EL (cell line): ENCODE measurements at places on chromosomes 7 and 10.
A peak's percentile ranks its signal among the peaks of the same experiment; 100 is the strongest.

DNA sequence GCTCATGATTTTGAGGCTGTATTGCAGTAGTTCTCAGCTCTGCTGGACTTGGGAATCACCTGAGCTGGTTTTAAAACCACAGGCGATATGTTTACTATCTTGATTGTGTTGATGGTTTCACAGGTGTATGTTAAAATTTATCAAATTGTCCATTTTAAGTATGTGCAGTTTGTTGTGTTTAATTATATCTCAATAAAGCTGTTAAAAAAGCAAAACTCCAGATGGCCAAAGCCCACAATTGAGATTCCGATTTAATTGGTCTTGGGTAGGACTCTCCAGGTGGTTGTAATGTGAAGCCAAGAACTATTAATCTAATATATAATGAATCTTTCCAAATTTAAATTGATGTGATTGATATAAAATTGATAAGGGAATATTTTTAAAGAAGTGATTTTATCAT is 48.6 kb downstream of the NRCAM start:
- no peak for DNase-seq

GRCh38 chr10:100963826-100964225 is 5.5 kb upstream of the SEMA4G start:
- no peak for DNase-seq

- DNase-seq = no peak
Measured at GRCh38 chr10:124624895-124625294, 119.3 kb downstream of the FAM53B start.

- DNase-seq = peak; percentile 22
Measured at GRCh38 chr7:27547401-27547800, 115.3 kb downstream of the HIBADH start.

DNA sequence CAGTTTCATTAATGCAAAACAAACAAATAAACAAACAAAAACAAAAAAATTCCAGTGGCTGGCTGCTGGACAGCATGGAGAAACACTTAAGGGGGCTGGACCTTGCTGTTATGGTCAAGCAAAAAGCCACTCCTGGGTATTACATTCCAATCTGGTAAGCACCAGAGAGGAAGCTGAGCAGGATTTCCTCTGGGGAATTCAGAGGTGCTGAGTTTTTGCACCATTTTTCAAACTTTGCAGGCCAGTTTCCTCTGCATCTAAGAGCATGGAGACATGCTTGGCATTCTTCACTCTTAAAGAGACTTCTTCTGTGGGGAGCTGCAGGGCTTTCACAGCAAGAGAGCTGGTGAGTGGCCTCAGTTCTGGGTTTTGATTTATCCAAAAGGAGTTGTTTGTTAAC is 84.5 kb downstream of the FZD1 start:
- peak; percentile 17 for DNase-seq

DNA sequence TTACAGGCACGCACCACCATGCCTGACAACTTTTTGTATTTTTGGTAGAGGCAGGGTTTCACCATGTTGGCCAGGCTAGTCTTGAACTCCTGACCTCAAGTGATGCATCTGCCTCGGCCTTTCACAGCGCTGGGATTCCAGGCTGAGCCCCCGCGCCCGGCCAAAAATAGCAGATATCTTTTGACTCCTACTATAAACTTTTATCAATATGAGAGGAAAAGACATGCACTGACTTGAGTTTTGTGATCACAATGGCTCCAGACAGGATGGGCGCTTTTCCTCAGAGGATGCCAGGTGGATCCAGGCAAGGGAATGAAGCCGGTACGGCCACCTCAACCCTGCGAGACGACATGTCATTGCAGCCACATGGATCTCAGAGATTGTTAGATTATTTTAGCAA is 123.9 kb downstream of the DNAJB6 start:
- no peak for DNase-seq

DNA sequence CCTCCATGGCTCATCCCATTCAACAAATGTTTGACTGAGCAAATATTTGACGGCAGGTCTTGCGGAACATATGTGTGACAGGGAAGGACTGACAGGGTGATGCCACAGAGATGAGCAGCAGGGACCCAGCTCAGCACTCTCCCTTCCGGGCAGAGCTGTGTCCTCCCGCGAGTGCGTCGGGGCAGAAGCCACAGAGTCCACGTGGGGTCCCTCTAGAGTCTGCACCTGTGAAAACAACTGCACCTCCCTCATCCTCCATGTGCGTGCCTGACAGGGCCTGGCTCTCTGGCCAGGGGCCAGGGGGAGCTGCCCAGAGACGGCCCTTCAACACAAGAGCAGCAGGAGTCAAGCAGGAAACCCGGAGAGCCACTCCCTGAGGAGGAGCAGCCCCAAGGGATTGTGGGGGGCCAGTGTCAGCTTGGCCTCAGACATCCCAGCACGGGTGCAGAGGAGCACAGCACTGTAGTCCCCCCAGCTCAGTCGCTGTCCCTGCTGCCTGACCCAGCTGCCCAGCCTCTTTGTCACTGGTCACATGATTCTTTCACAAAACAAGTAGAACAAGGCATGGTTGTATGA is 83.6 kb upstream of the TMEM72 start:
- no peak for DNase-seq

GRCh38 chr10:71257319-71257997 is 45.1 kb downstream of the UNC5B start:
- DNase-seq = no peak

DNA sequence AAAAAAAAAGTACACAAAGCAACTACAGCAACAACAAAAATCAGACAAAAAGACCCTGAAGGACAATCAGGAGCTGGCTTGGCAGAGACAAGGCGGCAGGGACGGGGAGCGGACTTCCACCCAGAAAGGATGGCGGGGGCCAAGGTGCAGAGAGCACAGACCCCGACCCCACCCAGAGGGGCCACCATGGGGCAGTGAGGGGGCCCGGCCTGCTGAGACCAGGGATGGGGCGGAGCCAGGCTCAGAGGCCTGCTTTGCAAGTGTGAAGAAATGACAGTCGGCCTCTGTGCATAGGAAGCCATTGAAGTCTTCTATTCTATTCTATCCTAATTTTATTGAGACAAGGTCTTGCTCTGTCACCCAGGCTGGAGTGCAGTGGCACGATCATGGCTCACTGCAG is 82.0 kb downstream of the ELFN1 start:
- DNase-seq = no peak

DNA sequence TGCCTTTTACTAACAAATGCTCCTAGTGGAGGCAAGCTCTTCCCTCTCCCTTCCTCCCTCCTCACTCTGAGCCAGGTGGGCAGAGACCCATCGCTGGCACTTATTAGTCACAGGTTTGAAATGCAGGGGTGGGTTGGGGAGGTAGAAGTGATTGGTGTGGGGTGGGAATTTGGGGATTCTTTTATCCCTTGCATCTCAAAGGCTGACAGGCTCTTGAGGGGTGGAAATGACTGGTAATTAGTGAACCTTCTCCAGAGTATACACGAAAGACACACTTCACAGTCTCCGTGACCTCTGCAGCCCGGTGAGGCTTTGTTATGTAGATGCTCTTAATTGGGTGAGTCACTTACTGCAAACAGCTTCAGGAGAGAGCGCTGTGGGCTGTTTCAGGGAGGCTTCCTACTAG is 13.9 kb upstream of the LRMDA start:
- DNase-seq = no peak

DNA sequence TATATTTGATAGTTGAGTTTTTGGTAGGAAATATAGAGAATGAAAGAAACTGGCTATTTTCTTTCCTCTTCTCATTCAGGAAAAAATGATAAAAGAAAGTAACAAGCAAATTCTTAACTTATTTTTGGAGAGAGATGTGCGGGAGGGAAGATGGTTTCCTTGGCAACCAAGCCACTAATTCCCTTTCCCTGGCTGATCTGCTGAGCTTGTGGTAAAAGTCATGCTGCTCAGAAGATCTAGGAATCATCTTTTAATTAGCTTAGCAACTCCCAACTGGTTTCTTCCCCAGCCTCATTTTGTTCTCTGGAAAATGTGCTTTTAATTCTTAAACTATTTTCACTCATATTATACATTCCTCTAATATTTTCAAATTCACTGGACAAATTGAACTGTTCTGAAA is 11.8 kb downstream of the UROS start:
- no peak for DNase-seq

DNA sequence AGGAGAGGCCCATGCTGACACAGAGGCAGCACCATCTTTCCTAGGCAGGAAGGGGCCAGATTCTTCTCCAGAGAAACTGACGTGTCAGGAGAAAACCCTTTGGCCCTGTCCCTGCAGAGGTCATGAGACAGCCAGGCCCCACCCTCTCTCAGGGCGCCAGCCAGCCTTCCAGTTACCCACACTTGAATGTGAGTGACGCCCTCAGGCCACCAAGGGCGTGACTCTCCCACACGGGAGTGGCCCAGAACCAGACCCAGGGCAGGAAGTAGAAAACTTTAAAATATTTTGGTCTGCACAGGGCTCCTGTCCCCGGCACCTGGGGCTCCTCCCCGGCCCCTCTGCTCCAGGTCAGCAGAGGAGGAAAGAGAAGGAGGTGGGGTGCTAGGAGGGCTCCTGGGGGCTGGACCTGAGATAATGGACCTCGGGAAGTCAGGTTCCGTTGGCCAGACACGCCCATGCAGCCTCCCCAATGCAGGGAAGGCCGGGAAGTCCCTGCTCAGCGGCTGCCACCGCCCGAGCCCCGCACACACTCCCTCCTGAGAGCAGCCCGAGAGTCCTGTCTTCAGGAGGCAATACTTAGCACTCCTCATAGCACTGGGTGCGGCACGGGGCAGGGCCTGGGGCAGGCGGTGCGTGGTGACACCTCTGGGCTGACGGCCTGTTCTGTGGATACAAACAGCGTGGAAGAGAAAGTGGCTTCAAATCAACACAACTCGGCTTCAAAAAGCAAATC is 67.0 kb upstream of the CFAP46 start:
- no peak for DNase-seq

DNA sequence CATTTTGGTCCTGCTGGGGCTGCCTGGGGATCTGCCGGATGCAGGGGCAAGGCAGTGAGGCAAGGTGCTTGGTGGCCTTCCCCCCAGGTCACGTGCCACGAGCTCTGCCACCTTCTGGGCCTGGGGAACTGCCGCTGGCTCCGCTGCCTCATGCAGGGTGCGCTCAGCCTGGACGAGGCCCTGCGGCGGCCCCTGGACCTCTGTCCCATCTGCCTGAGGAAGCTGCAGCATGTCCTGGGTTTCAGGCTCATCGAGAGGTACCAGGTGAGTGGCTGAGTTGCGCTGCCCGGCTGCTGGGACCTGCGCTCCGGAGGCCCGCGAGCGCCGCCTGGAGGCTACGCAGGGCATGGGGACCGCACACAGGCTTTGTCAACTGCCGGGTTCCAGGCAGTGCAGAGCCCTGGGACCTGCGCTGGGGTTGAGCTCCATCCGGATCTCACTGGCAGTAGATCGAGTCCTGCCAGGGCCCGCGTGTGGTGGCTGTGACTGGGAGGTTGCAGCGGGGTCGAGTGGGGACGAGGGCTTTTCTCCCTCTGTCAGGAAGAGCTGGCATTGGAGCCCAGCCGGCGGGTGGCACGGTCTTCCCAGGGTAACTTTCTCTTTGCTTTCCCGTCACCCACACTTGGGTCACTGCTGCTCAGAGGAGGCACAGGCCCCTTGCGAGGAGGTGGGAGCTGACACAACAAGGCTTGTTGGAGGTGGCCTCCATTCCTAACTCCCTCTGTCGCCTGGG is 21.7 kb downstream of the AMZ1 start:
- peak; percentile 37 for DNase-seq

DNA sequence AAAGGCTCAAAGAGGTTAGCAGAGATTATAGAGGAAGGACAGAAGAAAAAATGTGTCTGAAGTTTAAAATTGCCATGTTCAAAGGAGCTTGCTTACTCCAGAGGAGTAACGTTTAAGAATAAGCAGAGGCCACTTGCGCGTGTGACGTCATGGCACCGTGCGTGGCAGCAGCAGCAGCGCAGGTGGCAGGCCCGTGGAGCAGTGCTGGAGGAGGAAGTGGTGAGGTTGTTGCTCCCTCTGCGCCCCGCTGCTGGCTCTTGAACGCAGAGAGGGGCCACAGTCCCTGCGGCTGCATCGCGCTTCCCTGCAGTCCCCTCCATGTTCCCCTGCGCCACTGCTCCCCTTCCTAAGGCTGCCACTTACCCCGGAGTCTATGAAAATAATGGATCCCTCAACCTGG is 37.5 kb downstream of the GDI2 start:
- DNase-seq = no peak

GRCh38 chr7:116527521-116527920 is 2.7 kb downstream of the CAV1 start:
- DNase-seq = peak; percentile 66

DNA sequence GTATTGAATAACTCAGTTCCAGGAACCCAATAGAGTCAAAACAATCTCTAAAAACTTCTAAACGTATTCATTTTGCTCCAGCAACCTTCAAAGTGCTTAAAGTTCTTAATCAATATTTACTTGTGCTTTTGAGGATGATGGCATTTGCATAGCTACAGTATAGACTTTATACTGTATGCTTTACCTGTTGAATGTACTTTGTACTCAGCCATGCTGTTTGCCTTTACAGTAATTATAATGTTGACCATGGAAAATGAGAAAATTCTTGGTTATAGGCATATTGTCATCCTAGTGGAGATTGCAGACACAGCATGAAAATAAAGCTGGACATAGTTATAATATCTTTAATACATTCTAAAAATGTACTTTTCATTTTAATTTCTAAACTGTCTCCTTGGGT is 762.7 kb upstream of the PHF14 start:
- no peak for DNase-seq
